NCI-H345 (cell line): ENCODE measurements at places on chromosomes 3 and 15.

- DNase-seq = peak; percentile 62
These were observed 459.7 kb downstream of the TBL1XR1 start for GRCh38 chr3:176737480-176738110.

GRCh38 chr3:93962798-93963197 lies 10.9 kb downstream of the PROS1 start:
- DNase-seq = no peak

GRCh38 chr3:46276497-46277099 lies 34.3 kb downstream of the CCR3 start:
- no peak for DNase-seq

DNA sequence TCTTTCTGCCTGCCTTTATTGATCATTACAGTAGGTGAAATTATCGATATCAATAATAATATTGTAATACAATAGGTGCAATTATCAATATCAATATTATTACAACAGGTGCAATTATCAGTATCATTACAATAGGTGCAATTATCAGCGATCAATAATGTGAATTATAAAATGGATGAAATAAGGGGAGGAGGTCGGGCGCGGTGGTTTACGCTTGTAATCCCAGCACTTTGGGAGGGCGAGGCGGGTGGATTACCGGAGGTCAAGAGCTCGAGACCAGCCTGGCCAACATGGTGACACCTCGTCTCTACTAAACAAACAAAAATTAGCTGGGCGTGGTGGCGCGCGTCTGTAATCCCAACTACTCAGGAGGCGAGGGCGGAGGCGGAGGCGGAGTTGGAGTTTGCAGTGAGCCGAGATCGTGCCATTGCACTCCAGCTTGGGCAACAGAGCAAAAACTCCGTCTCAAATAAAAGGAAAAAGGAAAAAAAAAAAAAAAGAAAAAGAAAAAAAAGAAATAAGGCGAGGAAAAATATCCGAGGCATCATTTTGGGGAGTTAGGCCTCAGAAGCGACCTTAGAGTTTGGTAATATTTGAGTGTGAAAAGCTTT lies 611 bp upstream of the BNIP2 start:
- peak; percentile 72 for DNase-seq

GRCh38 chr3:65401359-65402305 lies 637.1 kb downstream of the MAGI1 start:
- DNase-seq = no peak

DNA sequence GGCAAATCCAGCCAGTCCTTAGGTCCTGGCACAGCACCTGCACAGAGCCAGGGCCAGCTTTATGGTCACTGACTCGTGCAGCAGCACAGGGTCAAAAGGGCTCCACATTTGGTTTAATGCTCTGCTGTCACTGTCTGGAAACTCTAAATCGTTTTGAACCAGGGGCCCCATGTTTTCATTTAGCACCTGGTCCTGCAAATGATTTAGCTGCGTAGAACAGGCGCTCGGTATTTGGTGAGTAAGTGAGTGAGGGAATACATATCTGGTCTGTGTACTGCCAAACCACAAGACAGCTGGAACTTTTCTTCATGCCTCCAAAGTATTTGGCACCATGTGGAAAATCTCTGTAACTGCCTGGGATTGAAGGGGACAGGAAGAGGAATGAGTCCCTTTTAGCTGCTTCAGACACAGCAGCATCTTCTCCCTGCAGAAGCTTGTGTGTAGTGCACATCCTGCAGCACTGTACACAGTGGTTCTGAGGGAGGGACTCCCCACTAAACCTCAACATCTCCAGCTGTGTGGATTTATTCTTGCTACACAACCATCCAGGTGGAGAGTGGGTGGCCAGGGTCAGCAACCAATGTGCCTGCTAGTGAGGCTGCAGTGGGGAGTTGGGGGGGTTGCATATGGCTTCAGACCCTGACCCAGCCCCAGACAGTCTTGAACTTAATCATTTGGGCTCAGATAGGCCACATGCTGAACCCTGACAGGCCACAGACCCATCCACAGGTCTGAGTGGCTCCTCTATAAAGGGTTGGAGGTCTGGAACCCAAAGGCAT lies 1.1 kb downstream of the SH2D7 start:
- no peak for DNase-seq

DNA sequence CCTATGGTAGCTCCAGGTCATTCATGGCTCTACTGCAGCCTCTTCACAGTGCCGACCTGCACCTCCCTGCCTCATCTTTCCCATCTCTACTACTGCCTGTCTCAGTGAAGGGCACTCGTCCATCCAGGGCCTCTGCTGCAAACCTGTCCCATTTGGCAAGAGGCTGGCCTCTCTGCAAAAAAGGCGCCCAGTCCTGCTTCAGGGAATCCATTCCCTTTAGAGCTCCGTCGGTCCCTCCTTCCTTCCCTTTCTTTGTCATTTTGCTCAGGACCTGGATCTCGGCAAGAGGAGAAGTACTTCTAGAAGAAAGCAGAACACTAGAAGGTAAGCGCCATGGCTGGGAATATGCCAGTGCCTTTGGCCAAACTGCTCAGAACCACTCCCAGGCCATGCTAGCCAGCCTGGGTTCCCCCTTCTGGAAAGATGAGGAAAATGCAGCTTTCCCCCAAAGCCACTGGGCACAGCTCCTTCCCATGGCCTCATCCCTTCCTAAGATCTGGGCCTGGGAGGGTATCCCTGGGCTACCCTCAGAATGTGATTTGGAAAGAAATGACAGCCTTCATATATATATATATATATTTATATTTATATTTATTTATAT lies 6.4 kb upstream of the ISL2 start:
- no peak for DNase-seq

DNA sequence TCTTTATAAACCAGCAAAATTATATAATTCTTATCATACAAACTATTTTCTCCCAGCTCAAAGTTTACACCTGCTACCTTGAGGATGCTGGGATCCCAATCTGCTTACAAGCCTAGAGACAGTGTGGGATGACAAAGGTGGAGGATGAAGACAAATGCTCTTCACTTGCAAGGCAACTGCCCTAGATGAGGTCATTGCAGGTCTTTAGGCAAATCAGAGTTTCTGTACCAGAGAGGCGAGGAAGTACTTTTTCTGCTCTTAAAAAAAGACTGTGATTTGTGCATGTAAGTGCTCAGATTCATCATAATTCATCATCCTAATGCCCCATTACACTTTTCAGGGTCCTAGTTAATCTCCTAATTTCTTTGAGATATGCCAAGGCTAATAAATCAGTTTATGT lies 376.1 kb downstream of the ZPLD1 start:
- no peak for DNase-seq

DNA sequence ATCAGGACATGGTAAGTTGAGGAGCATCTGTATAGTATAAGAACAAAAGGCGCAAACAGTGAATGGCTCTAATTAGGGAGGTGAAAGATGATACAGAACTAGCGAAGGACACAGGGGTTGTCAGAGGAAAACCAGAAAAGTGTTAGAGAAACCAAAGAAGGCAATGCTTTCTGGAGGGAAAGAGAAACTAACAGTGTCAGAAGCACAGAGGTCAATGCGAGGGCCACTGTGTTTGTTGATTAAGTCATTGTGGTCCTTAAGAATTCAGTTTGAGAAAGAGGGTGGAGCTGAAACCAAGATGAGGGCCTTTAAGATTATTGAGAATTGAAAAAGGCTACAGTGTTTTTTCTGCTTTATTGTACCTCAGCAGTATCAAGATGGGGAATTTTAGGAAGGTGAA lies 28.8 kb downstream of the ATG7 start:
- no peak for DNase-seq

GRCh38 chr15:75673426-75674235 lies 25.9 kb downstream of the SNX33 start:
- DNase-seq = no peak

- DNase-seq = no peak
These were observed 43.1 kb upstream of the NMD3 start for GRCh38 chr3:161177991-161178390.

DNA sequence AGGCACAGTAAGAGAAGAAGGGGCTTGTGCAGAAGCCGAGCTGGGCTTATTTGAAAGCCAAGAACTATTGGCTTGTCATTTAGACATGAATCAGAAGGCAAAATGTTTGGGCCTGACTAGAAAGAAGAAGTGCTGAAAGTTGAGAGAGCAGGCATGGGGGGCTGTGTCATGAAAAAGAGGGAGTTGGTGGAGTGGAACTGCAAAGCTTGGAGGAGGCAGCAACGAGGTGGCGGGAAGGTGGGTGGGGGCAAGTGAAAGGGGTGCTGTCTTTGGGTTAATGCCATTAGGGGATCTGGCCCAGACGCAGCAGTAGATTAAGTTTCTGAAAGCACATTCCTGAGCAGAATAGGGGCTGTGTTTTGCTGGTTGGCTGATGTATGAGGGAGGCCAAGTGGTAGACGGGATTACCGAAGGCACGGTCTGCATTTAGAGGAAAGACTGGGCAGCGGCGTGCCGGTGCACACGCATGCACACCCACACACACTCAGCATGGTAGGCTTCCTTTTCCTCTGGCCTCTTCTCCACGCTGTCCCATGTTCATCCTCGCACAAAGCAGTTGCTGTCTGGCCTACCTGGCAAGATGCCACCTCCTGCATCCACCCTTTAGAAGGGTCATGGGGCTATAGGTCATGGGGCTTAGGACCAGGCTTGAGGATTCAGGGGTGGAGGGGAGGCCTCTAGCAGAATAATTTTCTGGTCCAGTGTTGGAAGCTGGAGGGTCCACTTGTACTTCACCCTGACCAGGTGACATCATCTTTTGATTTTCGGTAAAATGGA lies 43.0 kb downstream of the BOC start:
- no peak for DNase-seq

DNA sequence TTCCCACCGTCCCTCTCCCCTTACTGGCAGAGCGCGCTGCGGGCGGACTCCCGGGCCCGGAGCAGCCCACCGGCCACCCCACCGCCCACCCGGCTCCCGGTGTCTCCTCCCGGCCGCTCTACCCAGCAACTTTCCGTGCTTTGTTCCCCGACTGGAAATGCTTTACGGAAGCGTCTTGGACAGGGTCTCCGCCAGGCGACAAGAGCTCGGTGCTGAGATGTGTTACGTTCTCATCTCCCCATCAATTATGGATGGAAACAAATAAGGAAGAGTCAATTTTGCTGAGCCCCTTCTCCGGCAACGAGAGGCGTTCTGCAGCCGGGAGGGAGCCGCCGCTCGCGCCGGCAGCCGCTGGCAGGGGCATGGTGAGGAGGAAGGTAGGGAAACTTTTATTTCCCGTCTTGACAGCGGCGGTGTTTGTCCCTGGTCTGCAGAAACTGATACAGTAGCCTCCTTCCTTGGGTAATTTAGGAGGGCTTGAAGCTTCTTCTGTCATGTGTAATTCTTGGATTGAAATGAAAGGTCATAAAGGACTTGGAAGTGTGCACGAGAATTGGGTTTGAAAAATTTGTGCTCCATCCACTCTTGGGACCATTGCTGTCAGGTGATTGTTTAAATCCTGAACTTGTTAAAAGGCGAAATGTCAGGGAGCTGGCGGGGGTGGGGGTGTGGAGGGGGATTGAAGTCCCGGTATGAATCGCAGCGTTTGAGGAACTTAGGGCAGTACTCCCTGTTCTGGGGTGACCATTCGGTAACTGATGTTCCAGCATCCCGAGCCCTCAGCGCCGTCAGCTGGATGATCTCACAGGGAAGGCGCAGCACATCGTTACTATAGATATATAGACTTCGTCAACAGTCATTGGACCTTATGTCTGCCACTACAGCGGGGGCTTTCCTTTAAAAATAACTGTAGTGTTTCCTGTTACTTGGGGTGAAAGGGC lies 1.5 kb downstream of the SEMA6D start:
- peak; percentile 47 for DNase-seq

- no peak for DNase-seq
These were observed 436.2 kb downstream of the OCA2 start for GRCh38 chr15:27662892-27663291.
